DMS79 treated with DMSO at 0.1 percent for 48 hours (cell line): ENCODE measurements at places on chromosomes 7 and 10.

DNA sequence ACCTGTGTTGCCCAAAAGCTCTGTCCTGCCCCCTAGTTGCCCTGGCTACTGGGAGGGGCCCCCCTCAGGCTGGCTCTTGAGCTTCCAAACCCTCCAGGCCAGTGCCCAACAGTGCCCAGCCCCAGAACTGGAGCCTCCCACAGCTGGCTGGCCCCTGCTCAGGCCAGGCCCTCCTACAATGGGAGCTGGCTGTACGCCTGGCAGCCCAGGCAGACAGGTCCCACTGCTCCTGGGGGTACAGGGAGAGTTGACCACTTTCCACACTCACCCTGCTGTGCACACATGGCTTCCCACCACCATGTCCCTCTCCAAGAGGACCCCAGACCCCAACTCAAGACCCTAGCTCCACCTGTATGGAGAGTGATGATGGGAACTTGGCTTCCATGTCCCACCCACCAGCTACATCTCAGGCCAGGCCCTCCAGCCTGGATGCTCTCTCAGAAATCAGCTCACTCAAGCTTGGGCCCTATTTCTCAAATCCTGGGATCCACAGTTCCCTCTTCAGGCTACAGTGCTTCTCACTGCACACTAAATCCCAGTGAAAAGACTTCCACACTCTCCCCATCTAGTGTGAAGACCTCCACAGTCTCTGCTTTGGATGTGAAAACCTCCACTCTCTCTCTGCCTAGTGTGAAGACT is 92.6 kb downstream of the OAT start:
- no peak for DNase-seq

- DNase-seq: no peak
Measured at GRCh38 chr7:95054386-95054785, 147.0 kb downstream of the PPP1R9A start.

- DNase-seq: no peak
Measured at GRCh38 chr10:63007112-63007511, 126.0 kb upstream of the NRBF2 start.

DNA sequence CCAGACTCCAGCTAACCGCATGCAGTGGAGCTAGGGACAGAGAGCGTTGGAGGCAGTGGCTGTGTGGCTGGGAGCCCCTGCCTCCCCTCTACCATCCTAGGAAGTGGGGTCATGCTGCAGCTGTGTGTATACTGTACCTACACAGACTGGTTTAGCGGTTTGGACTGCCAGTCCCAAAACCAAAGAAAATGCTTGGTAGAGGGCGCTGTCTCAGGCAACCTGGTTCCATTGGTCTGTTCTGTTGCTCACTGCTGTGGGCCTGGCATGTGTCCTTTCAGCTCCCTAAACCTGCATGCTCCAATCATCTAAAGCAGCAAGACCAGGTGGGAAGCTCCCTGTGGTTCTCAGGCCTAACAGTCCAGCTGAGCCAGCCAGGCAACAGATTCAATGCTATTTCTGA is 4.5 kb downstream of the RBP4 start:
- DNase-seq: no peak

DNA sequence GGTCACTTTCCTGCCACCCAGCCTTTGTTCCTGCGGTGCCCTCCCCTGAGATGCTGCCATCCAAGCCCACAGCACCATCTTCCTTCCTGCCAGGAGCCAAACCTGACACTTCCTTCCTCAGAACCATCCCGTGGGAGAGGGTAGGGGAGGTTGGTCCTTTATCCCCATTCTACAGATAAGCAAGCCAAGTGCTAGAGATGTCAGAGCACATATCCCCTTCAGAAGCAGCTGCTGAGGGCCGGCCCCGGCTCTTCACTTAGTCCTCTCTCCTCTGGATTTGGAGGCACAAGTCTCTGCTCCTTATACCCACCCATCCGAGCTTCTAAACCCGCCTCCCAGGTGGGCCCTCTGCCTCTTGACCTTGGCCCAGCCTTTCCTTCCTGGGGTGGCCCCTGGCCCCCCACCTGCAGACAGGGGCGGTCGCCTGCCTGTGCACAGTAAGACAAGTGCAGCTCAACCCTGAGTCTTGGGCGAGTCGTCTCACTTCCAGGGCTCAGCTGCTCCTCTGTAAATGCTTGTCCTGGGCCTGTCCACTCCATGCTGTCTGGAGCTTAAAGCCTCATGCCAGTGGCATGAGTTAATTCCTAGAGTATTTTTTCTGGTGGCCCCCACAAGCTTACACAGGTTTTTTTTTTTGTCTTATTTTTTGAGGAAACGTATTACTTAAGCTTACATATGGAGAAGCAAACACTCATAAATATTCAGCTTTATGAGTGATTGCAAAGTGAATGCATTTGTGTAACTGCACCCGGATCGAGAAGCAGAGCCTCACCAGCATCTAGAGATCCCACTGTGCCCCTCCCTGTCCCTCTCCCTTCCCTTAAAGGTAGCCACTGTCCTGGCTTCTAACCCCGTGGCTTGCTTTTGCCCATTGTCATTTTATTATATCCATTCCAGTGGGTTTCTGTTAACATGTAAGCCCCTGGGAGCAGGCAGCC is 125.1 kb downstream of the CDH23 start:
- no peak for DNase-seq

- no peak for DNase-seq
Measured at GRCh38 chr10:4678023-4678950, 147.7 kb upstream of the AKR1E2 start.

DNA sequence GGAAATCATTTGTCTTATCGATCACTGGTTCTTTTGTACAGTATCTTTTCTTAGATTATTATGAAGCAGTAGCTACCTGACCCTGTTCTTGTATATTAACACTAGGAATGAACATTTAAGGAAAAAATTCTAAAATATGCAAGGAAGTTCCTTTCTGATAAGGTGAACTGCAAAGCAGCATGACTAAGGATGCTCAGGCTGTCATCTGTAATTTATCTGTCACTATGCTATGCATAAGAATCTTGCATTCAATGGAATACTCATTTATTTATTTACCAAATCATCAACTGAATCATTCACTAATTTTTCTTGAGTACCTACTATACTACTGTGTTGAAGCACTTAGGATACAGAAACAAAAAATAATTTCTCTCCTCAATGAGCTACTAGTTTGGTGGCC is 5.8 kb downstream of the GSDME start:
- DNase-seq: no peak
